ENCODE measurements at places on chromosomes 12 and 14. TPM values are rescaled to one million over a fixed set of nuclear protein-coding genes. Genes with fewer than 3 reads are reported as not detected.

SERPINA3 gene
- 1.3 TPM for total RNA-seq

HELB gene
- 4.5 TPM for total RNA-seq

GRCh38 chr14:71242237-71242748 is 335.0 kb downstream of the PCNX1 start:
- peaks cover 7% of the 10 kb centered on the region for H3K4me1 ChIP-seq
- H3K27ac ChIP-seq = no peak overlapping the region
- peak; percentile 80 for DNase-seq
- no peaks in the 10 kb centered on the region for H3K36me3 ChIP-seq

GRCh38 chr12:130102266-130102665 is 60.0 kb upstream of the FZD10 start:
- no peak for DNase-seq
- no peak overlapping the region for H3K4me3 ChIP-seq
- H3K36me3 ChIP-seq = no peaks in the 10 kb centered on the region
- no peaks in the 10 kb centered on the region for H3K27me3 ChIP-seq
- H3K27ac ChIP-seq = no peak overlapping the region
- no peaks in the 10 kb centered on the region for H3K4me1 ChIP-seq

DNA sequence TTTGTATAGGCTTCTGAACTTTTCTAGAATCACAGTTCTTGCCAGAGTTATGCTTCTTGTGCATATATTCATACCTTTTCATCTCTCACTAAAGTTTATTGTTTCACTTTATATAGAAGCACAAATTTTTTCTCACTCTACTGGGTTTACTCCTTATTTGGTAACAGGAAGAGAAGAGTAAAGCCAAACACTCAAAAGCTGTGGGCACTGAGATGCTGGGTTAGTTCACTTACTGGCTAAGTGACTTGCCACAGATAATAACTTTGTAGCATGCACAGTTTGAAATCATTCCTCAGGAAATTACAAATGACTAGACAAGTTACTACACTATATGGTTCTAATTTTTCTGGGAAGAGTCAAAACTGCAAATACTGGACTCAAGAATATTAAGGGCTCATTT is 7.8 kb downstream of the HIGD1C start:
- no peak overlapping the region for H3K27ac ChIP-seq
- H3K36me3 ChIP-seq = no peaks in the 10 kb centered on the region
